ENCODE measurements at places on chromosomes 13 and 19.

DNA sequence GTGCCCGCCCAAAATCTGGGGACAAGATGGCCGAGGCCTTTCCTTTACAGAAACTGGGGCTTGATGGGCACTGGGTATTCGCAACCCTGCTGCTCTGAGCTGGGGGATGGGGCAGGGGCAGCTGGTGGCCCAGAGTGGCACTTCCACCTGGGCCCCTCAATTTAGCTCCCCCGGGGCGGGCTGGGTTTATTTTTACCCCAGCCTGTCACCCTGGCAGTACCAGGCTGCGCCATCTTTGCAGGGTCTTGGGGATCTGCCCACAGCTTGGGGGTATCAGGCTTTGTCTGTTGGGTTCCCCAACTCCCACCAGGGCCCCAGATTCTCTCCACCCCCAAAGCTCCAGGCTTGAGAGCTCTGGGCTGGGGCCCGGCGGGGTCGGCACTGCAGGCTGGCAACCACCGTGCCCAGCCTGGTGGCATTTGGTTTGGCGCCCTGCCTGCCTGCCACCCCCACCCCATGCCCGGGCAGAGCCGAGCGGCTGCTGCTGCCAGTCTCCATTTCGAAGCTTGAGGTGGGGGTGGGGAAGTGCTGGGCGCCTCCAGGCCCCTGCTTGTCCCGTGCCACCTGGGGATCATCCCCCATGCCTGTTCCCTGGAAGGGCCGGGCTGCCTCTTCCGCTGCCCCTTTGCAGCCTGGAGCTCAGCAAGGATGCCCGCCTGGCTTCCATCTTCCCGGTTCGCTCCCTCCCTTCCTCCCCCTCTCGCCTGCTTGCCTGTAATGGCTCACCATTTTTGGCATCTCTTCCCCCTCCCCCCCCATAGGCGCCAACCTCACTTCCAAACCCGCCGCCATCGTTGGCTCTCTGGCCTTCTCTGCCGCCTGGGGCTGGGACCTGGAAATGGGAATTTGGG lies 11.4 kb downstream of the NFIX start:
- peak; percentile 66 for DNase-seq

DNA sequence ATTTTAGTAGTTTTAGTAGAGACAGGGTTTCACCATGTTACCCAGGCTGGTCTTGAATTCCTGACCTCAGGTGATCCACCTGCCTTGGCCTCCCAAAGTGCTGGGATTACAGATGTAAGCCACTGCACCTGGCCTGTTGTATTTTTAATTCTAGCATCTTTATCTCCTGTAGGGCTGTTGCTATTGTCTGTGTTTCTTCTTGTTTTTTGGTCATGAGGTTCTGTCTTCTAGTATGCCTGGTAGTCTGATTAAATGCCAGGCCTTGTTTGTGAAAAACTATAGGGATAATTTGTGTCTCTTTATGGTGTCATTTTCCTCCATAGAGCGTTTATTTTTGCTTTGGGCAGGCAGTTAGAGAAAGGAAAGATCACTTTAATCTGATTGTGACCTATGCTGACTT lies 3.1 kb downstream of the ARHGEF18 start:
- DNase-seq = no peak

DNA sequence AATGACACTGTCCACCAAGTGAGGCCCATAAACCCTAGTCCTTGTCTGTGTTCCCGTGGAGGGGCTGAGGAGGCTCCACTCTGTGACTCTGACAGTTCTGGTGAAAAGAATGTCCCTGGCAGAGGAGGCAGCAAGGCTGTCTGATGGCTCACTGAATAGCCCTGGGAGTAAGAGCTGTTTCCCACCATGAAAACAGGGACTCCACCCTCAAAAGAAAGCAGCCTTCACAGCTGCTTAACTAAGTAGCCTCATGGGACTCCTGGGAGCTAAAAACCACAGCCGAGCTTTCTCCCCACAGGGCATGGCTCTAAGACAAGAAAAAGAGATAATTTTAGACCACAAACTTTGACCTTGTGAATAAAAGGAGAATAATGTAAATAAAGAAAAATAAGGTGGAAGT lies 135.1 kb upstream of the FRY start:
- no peak for DNase-seq

DNA sequence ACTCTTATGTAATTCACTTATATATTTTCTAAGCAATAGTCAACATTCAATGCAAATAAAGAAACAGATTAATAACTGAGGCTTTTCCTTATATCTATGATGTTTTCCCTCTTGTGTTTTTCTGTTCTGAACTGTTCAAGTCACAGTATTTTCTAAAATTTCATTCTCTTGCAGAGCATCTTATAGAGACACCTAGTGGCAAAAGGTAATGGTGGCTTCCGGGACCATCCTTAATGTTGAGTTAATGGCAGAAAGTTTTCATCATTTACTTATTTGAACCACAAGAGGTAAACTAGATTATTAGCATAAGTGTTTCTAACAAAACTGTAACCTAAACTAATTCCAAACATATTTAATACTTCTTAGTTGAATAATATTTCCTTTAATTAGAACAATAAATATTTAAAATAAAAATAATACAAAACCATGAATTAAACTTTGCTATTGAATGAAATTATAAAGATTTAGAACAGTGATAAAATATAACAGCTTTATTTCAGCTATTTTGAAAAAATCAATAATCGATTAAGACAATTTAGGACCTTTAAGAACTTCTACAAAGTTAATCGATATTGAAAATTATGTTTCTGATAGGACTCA lies 1.7 kb upstream of the SLITRK5 start:
- DNase-seq = no peak

DNA sequence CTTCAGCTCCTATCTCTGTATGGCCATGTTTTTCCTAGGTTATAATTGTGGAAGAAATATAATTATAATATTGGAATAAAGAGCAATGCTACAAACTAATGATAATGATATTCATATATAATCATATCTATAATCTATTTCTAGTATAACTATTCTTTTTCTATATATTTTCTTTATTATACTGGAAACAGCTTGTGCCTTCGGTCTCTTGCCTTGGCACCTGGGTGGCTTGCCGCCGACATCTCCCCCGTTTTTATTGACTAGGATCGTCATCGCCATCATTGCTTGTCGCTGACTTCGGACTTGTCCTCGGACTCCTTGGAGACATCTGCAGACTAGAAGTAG lies 24.2 kb downstream of the ZNF763 start:
- DNase-seq = no peak

DNA sequence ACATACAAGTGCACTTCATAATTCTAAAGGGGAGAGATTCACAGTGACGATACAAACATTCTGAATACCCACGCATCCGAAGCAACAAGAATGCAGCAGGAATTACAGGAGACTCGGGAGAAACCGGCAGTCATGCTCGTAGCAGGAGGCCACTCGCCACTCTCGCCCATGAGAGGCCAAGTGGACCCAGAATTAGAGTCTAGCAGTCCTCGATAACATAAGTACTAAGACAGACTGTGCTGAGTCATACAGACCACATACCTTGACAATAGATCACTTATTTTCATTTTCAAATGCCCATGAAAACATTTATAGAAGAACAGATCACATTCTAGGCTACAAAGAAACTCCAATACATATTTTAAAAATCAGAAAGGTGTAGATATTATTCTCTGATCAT lies 299.1 kb upstream of the TSHZ3 start:
- no peak for DNase-seq

- DNase-seq = no peak
These were observed 109.5 kb upstream of the SPATA13 start for GRCh38 chr13:24050796-24051715.

DNA sequence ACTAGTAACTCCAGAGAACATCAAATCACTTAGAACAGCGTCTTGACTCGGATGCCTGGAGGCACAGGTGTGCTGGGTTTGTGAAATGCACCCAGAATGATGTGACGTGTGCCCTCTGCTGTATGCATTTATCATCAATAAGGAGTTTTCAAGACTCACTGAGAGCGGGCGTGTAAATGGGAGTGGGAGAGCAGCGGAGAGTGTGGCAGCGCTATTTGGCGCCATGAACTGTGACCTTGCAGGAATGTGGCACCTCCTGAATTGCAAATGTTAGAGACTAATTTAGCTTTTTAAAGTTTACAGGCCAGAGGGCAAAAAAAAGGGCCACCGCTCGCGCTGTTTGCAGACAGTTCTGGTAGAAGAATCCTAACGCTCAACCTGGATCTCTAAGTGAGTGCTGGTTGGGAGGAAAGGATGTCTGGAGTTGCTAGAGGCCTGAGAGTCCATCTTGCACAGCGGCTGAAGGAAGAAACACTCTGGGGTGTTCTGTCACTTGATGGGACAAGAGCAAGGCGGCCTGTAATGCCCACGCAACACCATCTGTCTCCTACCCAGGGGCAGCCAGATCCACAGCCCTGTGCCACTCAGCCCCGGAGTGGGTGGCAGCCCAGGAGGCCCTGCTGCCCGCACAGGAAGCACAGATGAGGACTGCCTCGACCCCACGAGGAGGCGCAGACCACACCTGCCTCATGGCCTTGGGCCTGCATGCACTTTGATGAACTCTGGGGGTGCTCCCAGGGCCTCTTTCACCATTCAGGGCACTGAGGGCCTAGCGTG lies 19.7 kb downstream of the RANBP3 start:
- no peak for DNase-seq
